Posterior cingulate gyrus (tissue), 11 donors: ENCODE measurements at places on chromosomes 7 and 10.

DNA sequence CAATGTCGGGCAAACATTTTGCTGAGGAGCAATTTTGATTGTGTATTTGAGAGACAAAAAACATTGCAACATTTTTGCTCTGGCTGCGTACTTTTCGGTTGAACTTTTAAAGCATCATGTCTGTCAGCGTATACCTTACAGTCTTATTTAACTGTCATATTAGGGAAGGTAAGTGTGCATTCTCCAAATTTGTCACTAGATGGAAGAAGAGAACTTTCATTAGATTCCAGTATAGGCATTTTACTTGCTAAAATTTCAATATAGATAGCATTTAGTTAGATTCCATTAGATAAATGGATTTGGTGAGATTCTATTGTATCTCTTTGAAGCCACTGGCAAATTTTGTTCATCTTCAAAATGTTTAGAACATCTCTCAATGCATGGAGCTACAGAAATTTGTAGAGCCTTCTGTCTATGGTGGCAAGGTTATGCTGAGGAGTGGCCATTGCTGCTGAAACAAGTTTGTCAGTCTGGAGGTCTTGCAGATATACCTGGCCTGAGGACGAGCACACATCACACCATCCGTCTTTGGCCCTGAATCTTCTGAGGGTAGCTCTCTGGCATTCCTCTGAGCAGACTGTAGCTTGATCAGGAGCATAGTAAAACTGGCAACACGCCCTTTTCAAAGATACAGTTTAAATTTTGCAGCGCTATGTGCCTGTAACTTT lies 437.5 kb upstream of the MBL2 start:
- DNase-seq: no peak

DNA sequence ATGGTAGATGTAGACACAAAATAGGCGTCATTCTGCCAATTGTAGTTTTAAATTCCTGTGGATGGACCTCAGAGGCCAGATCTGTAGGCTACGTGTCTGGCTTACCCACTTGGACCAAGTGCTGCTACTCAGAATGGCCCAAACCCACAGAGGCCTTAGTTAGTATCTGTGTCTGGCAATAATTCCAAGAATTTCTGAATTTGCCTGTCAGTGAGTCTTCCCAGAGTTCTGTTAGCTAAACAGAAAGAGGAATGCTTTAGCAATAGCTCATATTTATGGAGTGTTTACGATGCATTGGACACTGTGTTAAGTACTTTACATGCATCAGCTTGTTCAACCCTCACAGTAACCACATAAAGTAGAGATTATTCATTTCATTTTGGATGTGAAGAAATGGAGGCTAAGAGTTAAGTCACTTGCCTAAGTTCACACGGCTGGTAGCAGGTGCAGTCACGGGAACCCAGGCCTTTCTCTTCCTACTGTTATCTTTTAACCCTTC lies 231.8 kb downstream of the PTEN start:
- DNase-seq: no peak

DNA sequence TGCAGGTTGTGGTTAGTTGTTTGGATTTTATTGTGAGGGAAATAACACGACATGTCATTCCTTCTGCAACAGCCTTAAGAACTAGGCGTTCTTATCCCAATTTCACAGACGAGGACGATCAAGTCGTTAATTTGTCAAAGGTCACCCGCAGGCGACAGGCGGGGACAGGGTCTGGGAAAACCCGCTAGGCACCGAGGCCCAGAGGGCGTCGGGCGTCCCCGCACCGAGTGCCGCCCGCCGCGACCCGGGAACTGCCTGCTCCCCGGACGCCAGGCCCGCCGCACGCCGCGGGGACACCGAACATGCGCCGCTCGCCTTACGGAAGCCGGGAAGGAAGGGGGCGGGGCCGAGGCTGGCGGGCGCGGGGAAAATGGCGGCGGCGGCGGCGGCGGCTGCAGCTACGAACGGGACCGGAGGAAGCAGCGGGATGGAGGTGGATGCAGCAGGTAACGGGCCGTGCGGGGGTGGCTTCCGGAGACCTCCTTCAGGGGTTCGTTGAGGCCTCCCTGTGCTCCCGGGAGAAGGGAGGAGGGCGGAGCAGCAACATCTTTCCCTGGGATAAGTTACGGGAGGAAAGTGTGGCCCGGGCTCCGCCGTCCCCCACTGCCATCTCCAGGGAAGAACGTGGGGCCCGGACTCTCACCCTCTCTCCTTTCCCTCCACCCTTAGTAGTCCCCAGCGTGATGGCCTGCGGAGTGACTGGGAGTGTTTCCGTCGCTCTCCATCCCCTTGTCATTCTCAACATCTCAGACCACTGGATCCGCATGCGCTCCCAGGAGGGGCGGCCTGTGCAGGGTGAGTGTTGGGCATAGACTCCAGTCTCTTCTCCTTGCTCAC lies at the start of gene COPS6:
COPS6 (plus strand) TSS at position 349 of the 837 bp plus-strand sequence; CDS start at position 371, 22 bp downstream.
- peak; percentile 94 for DNase-seq

- no peak for DNase-seq
Observed at GRCh38 chr10:131561897-131562296, 250.4 kb upstream of the TCERG1L start.

- no peak for DNase-seq
Observed at GRCh38 chr10:78594559-78595268, 474.1 kb upstream of the ZMIZ1 start.

DNA sequence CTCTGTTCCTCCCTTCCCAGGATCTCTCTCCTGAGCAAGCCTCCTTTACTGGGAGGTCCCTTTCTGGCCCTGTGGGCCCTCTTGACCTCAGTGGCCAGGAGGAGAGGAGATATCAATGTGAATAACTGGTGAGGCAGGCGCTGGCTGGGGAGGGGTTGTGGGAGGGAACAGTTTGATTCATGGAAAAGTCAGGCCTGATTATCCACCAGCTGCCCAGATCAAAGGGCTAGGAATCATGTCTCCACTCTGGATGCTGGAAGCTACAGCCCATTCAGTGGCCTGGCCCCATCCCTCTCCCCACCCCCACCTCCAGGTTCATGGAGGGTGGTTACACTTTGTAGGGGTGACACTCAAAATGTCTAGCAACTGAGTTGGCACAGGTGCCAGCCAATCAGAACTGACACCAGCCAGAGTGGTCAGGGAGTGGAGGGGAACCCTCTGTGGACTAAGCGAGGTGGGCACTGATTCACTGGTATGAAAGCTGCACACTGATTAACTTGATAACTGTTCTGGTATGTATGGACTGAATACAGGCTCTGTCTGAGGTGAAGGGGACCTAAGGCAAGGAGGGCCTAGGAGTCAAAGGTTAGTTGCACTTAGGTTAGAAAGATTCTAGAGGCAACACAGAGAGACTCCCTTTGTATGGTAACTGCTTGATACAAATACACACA lies 4.8 kb downstream of the PRRT4 start:
- no peak for DNase-seq

DNA sequence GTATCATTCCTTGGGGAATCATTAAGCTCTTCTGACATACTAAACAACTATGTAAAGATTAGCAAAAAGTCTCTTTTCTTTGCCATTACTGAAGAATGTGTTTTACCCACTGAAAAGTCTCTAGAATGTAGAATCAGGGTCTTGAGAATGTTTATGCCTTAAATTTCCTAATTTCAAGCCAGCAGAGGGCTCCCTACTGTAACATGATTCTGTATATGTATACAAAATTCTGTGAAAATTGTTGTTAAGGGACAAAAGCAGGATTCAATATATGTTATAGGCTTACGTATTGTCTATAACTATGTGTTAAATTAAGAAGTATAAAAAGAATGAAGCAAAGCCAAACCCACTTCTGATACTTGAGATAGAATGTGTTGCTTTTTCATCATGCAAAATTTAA lies 296.9 kb upstream of the DGKB start:
- no peak for DNase-seq

DNA sequence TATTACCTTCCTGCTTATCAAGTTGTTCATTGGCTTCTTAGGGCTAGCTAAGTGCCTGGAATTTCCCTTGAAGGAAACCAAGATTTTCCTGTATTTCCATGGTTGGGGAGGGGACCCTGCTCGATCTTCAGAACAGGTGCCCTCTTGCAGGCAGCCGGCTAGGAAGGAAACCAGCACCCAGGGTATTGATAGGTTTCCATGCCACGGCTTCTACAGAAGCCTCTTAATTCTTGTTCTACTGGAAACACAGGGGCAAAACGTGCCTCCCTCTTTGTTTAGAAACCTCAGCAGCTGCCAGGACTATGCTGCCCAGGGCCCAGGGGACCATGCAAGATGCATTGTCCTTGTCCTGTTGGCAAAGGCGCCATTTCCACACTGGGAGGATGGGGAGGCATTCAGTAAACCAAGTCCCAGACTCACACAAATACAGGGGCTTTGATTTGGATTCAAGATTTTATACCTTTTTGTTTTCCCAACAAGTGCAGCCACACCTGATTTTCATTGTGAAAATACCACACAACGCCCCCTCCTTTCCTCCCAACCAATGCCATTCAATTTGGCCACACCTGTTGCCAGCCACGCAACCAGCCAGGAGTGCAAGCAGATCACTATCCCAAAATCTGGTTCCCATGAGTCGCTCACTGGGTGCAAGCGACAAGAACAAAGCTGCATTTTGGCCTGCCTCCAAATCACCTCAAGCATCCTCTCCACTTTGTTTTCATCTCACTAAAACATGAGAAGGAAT lies 29.6 kb downstream of the C10orf71 start:
- DNase-seq: no peak

DNA sequence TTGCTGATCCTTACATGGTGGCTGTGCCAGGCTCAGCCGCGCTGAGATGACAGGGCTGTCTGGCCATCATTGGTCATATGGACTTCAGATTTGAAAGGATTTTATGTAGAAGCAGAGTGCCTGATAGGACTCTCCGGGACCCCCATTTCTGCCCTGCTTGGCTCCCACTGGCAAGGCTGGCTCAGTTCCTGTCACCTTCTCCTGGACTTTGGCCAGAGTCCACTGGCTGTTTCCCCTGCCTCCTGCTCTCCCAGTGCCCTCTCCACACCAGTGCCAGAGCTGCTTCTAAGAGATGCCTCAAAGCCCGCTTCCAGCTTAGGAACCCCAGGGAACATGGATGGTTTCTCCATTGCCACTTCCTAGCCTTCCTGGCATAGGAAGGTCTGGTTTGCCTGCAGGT lies 5.1 kb upstream of the SH2D4B start:
- no peak for DNase-seq

DNA sequence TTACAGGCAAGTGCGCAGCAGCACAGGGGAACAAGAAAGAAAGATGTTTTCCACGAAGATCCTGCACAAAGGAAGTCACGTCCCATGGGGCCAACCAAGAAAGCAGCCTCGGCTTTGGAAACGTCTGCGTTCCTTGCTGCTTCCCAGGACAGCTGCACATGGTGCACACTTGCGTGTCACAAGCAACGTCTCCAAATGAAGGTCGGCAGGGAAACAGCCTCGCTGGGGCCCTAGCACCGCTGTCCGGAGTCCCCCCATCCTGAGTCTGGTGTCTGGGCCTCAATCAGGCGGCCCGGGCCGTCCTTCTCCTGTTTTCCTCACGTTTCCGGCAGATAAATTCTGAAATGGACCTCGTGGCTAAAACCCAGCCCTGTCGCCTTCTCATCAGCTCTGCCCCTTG lies 206.2 kb downstream of the DIP2C start:
- DNase-seq: no peak

DNA sequence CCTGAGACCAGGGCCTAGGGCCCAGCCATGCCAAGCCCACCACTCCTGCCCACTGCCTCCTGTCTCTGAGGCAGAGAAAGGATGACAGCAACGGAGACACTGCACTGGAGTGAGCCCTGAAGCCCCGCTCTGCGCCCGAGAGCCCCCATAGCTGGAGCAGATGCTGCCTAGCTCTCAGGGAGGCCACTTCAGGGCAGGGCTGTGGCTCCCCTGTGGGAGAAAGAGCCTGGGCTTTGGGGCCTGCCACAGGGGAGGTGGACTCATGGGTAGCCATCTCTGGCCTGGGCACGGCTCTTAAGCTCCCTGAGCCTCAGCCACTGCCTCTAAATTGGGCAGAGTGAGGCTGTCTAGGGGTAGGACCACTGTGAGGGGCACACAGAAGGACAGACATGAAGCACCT lies 214.2 kb downstream of the GRID1 start:
- DNase-seq: no peak

DNA sequence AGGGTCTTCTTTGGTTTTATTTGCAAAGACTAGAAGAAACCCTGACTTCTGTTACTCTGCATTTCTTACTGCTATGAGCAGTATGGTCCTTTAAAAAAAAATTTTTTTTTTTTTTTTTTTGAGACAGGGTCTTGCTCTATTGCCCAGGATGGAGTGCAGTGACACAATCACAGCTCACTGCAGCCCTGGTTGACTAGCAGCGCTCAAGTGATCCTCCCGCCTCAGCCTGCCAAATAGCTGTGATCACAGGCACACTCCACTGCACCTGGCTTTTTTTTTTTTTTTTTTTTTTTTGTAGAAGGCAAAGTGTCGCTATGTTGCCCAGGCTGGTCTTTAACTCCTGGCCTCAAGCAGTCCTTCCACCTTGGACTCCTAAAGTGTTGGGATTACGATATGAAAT lies 17.4 kb downstream of the CNNM2 start:
- DNase-seq: no peak

DNA sequence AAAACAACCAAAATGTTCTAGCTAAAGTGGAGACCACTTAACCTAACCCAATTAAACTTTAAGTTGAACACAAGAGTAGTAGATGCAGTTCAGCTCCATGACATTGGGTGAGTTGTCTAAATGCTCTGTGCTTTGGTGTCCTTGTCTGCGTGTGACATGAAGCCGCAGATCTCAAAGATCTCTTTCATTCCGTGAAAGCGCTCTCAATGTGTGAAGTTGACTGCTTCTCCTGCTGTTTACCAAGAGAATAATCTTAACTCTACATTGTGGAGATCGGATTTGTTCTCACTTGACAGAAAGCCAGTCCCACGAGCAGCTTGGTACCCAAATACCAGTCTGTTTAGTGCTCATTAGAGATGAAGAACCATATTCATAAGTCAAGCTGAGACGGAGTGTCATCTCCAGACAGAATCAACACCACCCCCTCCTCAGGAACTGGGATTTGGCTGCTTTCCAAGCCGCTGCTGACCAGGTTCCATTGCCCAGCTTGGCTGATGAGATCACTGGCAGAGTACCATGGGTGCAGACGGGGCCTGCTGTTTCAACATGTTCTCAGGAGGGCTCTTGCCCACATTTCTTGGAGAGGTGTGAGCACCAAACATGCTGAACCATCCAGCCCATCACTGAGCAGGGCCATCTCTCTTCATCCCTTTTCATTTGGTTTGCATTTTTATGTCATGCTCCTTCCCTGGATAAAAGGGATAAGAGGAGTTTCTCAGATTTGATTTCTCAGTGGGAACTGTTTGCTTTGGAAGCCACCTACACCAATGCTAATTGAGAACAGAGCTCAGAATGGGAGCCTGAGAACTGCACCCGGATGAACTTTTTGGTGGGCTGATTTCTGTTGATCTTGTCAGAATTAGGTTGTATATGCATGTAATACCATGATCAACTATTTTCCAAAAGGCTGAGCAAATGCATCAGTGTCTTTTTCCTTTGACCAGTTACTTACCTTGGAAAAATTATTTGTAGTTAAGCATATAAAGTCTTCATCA lies 95.8 kb upstream of the AGBL3 start:
- peak; percentile 26 for DNase-seq
